ENCODE measurements at places on chromosomes 6 and 20.
A peak's percentile ranks its signal among the peaks of the same experiment; 100 is the strongest.

- peak; percentile 24 for DNase-seq
These were observed 86.4 kb upstream of the CLDN20 start for GRCh38 chr6:155177363-155177961.

GRCh38 chr20:32189691-32190615, 17.6 kb downstream of the PLAGL2 start:
- peak; percentile 32 for DNase-seq

GRCh38 chr20:55693641-55694040, 311.7 kb downstream of the CBLN4 start:
- DNase-seq = no peak

DNA sequence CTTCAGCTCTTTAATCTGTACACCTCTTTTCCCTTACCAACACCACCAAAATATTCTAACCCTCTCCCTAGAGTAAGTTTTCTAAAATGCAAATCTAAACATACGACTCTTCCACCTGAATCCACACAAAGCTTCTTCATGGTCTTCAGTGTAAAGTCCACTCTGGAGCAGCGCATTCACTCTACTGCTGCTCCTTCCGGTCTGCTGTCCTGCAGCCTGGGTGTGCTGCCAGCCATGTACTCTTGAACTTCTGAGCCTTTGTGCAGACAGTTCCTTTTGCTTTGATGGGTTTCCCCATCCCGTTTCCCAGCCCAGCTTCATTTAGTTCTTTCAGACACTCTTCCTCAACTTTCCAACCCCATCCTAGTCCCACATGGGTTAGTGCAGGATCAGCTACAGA, 108.7 kb upstream of the SGK1 start:
- no peak for DNase-seq

GRCh38 chr6:143298071-143298470, 152.4 kb downstream of the ADAT2 start:
- no peak for DNase-seq

- no peak for DNase-seq
These were observed 3.3 kb downstream of the TCF21 start for GRCh38 chr6:133891927-133892812.

- no peak for DNase-seq
These were observed 82.2 kb downstream of the TIAM2 start for GRCh38 chr6:155077331-155077730.

DNA sequence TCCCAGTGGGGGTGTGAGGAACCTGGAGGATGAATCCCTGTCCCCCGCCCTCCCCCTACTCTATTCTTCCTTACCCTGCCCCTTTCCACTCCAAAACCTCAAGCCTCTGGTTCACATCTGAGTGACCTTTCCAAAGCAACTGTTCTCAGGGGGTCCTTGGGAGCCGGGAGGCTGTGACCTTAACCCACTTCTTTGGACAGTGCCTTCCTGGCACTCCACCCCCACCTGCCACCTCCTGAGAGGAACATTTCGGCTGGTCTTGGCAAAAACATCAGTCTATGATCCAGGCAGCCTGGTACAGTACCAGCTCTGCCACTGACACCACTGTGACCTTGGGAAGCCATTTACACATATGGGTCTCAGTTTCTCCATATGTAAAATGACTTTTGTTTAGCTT, 121.7 kb downstream of the MRPL14 start:
- no peak for DNase-seq

GRCh38 chr20:63562461-63563224, 8.7 kb downstream of the FNDC11 start:
- DNase-seq = no peak

DNA sequence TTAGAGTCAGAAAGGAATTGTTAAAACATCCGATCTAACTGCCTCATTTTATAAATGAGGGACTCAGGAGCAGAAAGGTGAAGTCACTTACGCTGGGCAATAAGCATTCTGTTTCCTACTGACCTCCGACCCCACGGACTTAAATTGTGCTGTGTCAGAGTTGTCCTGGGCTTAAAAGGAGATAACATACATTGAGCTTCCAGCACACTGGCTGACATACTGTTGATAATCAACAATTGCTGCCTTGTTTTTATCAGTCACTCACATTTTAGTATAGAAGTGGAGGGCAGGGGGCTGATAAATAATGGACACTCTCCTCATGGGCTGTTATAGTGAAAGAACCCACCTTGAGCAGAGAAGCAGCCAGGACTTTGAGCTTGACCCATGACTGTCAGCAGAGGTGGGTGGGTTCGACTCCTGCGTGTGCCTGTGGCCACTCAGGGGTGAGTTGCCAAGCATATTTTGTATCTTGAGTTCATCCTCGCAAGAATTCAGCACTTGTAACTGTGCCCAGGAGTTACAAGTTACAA, 166.5 kb upstream of the JARID2 start:
- no peak for DNase-seq

- no peak for DNase-seq
These were observed 15.0 kb upstream of the DAAM2 start for GRCh38 chr6:39777218-39777617.

DNA sequence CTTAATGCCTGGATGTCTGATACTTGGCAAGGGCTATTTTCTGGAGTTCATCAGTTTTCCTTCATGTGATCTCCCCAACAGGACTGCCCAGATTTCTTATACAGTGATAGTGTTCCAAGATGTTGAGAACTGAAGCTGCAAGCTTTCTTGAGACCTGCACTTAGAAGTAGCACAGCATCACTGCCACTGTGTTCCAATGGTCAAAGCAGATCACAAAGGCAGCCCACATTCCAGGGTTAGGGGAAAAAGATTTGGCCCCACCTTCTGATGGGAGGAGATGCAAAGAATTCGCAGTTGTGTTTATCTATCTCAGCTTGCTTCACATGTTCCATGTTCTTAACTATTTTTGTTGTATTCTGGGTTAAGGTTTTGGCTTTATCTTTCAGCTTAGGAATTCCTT, 78.2 kb downstream of the GPX5 start:
- DNase-seq = no peak

DNA sequence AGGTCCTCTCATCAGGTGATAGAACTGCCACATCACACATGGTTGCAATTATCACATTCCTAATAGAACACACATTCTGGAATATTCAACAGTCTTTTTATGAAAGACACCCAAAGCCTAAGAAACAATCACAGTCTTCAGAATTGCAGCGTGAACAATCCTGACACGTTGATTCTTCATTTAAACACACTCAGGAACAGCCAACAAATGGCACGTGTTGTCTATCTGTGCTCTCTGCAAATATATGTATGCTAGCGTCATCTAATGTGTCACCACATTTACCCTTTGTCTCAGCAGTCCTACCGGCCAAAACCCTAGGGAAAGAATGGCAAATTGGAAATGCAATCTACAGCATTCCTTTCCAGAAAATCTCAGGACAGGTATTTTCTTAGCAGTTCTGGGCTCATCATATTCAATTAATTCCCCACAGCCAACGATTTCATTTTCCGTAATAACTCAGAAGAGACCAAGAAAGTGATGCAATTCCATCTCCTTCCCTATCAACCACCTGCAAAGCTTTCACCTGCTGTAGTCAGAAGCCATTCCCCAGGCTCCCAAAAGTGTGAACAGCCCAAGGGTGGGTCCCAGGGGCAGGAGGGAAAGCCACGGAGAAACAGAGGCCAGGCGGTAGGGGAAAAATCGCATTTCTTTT, 280.3 kb upstream of the JARID2 start:
- DNase-seq = no peak

DNA sequence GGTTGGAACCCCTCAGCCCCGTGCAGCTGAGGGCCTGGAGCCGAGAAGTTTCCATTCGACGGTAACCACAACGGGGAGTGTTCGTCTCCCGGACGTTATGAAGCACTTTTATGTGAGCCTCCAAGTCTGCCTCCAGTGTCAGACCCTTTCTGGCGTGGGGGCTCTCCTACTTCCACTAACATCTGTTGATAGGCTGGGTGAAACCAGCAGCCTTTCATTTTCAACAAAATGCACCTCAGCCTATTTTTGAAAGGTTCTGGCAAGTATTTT, 257.4 kb downstream of the THBS2 start:
- no peak for DNase-seq

- DNase-seq = no peak
These were observed 119.1 kb upstream of the MAP7 start for GRCh38 chr6:136669299-136669699.

- DNase-seq = no peak
These were observed 150.0 kb upstream of the MARCKS start for GRCh38 chr6:113707194-113707593.

- DNase-seq = no peak
These were observed 36.8 kb upstream of the MRPS18A start for GRCh38 chr6:43724354-43724753.

- no peak for DNase-seq
These were observed 43.5 kb upstream of the TIAM2 start for GRCh38 chr6:154951345-154952200.

GRCh38 chr6:33621711-33622388, 728 bp downstream of the ITPR3 start:
- peak; percentile 54 for DNase-seq

- no peak for DNase-seq
These were observed 122.8 kb upstream of the HSF2 start for GRCh38 chr6:122276637-122277036.

GRCh38 chr20:34861386-34862084, 11.1 kb downstream of the GGT7 start:
- DNase-seq = no peak

DNA sequence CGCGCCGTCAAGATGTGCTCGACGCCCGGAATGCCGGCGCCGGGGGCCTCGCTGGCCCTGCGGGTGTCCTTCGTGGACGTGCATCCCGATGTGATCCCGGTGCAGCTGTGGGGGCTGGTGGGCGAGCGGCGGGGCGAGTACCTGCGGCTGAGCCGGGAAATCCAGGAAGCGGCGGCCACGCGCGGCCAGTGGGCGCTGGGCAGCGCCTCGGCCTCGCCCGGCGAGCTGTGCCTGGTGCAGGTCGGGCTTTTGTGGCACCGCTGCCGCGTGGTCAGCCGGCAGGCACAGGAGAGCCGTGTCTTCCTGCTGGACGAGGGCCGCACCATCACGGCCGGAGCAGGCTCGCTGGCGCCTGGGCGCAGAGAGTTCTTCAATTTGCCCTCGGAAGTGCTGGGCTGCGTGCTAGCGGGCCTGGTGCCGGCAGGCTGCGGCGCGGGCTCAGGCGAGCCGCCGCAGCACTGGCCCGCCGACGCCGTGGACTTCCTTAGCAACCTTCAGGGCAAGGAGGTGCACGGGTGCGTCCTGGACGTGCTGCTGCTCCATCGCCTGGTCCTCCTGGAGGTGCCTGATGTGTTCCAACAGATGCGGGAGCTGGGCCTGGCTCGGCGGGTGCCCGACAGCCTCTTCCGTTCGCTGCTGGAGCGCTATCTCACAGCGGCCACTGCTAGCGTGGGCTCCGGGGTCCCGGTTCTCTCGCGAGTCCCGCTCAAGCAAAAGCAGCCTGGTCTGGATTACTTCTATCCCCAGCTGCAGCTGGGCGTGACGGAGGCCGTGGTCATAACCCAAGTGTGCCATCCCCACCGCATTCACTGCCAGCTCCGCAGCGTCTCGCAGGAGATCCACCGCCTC, 656 bp downstream of the TDRD6 start:
- no peak for DNase-seq

- no peak for DNase-seq
These were observed 137.4 kb upstream of the RNF24 start for GRCh38 chr20:4152696-4153235.

DNA sequence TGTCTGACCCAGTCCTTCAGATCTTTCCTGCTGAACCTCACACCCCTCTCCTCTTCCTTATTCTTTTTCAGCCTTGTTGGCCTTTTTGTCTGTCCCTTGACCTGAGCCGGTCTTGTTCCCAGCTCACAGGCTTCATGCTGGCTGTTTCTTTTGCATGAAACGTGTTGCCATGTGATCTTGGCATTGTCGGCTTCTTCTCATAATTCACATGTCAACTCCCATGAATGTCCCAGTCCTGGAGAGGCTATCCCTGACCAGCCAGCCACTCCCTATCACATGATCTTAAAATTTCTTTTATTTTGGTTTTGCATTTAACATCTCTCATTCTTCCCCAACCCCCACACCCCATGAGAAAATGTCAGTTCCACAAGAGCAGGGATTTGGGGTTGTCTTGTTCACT, 131.2 kb upstream of the TSHZ2 start:
- no peak for DNase-seq

DNA sequence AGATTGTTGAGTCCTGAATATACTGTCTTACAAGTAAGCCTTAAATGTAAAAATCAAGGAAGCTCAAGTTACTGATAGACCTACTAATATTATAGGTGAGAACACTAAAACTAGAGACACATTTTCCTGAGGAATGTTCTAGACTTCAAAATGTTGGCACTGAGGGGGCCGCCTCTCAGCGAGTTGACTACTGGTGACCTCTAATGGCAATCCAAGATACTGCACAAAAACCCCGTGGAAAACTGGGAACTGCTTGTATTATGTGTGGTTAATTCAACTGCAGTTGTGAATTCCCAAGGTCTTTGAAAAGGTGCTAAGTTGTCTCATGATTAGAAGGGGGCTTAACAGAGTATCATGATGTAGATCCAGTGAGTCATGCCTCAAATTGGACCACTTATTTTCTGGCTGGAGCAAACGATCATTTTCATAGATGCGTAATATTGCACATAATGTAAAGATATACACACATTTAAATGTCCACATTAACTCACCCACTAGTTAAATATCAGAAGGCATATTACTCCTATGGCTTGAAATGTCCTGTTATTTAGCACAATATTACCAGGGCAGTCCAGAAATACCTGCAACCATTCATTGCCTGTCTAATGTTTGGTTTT, 336.2 kb downstream of the FOXA2 start:
- no peak for DNase-seq

- no peak for DNase-seq
These were observed 178.9 kb upstream of the SULF2 start for GRCh38 chr20:47964149-47964548.

DNA sequence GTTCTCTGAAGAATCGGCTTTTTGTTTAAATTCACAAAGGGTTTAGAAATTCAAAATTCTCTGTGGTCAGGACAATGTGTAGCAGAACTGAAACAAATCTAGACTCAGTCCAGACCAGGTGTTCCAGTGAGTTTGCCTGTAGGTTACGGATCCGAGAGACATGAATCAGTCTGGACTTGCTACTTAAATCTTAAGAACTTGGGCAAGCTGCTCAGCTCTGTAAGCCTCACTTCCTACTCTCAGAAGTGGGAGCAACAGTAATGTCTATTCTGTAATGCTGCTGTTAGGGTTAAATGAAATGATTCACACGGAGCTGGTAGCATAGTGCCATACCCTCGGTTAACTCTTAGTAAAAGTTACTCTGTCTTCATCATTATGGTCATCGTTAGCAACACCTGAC, 37.7 kb downstream of the HECA start:
- no peak for DNase-seq

DNA sequence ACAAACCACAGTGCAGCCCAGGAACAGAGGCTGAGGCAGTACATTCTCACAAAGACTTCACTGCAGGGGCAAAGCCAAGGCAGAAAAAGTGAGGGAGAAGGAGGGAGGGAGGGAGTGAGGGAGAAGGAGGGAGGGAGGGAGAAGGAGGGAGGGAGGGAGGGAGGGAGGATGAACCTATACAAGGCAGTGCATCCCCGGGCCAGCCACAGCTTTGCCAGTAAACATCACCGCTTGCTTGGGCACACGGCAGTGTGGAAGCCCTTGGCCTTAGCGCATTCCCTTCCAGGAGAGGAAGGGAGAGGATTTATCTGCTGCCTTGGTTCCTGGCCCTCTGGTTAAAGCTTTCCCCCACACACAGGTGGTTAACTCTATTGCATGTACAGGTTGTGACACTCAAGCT, 234.0 kb downstream of the PTPRT start:
- DNase-seq = no peak

Measured in activated CD4-positive, alpha-beta T cell treated with anti-CD3 and anti-CD28 coated beads, Interleukin-2, amount 50 U/mL, for 4 hours (primary cell).